NCI-H1694 treated with DMSO at 0.1 percent for 48 hours (cell line): ENCODE measurements at places on chromosomes 1 and 21.

GRCh38 chr1:83499998-83500397, 498.9 kb downstream of the TTLL7 start:
- DNase-seq: no peak

DNA sequence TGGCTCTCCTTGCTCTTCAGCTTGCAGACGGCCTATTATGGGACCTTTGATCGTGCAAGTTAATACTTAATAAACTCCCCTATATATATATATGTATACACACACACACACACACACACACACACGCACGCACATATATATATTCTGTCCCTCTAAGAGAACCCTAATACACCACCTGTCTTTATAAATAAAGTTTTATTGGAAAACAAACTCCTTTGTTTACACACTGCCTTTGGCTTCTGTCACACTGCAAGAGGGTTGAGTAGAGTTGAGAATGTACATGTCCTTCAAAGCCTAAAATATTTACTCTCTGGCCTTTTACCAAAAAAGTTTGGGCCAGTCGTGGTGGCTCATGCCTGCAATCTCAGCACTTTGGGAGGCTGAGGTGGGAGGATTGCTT, 26.2 kb upstream of the SIM2 start:
- no peak for DNase-seq

DNA sequence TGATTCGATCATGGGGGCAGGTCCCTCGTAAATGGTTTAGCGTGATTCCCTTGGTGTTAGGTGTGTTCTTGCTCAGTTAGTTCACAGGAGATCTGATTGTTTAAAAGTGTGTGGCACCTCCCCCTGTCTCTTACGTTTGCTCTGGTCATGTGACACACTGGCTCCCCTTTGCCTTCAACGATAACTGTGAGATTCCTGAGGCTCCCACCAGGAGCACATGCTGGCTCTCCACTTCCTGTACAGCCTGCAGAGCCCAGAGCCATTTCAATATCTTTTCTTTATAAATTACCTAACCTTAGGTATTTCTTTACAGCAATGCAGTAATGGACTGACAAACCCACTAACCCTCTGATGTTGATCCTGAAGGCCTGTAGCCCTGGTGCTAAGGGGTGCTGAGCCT, 141.9 kb downstream of the FCRL5 start:
- no peak for DNase-seq

DNA sequence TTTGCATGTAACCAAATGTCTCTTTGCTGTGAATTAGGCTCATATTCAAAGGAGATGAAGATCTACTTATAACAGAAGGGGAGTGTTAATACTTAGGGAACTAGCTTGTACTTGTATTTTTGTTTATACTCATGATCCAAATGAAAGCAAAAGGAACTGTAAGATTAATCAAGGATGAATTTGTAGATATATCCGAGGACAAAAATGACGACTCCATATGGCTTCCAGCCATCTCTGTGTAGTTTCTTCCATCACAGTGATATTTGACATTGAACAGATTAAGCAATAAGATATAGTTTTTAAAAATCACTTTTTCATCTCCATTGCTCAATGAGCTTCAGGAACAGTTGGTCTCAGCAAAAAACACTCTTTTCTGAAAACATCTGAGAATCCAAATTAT, 257.4 kb upstream of the CAMK1G start:
- DNase-seq: no peak

DNA sequence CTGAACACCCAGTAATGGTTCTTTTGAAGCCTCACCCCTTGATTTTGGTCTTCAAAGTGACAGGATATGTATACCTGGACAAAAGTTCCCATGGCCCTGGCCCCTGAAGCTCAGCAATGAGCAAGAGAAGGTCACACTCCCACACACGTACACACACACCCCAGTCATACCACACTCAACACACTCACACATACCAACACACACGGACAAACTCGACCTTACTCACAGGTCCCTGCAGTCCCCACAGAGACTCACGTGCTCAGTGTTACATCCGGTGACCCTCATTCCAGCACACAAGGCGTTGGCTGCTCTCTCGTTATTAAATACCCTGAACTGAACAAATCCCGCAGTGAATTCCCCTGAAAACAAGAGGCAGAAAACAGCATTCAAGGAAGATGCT, 5.9 kb downstream of the ITLN1 start:
- no peak for DNase-seq

DNA sequence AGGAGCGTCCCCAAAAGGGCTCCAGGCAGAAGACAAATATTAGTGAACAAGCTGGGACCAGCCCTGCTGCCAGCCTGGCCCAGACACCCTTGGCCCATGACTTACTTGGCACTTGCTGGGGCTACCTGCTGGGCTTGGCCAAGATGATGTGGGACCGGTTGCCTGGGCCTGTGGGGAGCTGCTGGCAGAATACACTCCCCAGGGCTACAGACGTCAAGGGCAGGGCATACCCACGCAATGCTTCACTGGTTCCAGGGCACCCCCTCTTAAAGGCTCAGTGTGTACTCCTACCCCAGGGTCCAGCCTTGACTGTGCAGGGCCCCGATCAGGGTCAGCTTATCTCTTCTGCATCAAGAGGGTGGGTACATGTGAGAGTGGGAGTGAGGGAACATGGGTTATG, 106.5 kb upstream of the SLC2A1 start:
- no peak for DNase-seq

GRCh38 chr1:199010933-199011332, 372.1 kb downstream of the PTPRC start:
- no peak for DNase-seq

DNA sequence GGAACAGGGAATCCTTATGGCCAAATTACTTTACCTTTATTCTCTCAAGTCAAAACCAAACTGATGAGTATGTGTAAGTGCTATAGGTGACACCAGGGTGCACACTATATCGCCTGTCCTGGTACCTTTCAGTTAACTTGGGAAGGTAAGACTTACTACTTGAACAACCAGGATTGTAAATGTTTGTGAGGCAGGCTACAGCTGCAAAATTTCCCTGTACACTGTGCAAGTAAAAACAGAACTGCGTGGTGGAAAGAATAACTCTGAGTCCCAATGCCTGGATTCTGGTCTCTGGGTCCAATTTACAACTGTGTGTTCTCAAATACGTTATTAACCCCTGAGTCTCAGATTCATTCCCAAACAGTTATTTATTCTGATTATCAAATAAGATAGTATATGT, 73.5 kb downstream of the TENT5C start:
- DNase-seq: no peak

DNA sequence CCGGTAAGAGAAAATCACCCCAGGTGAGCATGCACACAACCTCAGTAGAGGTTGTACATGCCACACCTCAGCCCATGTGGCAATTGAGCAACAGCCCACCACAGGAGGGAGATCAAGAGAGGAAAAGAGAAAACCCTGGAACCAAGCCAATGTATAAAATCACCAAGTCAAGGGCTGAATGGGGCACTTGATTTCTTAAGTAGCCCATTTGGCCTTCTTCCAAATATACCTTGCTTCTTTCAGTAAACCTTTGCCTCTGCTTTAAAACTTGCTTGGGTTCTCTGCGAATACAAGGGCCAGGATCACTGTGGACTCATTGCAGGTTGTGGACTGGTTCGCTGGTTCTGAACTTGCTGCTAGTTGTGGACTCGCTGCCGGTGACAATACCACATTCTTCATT, 1814.0 kb downstream of the PLA2G4A start:
- no peak for DNase-seq

DNA sequence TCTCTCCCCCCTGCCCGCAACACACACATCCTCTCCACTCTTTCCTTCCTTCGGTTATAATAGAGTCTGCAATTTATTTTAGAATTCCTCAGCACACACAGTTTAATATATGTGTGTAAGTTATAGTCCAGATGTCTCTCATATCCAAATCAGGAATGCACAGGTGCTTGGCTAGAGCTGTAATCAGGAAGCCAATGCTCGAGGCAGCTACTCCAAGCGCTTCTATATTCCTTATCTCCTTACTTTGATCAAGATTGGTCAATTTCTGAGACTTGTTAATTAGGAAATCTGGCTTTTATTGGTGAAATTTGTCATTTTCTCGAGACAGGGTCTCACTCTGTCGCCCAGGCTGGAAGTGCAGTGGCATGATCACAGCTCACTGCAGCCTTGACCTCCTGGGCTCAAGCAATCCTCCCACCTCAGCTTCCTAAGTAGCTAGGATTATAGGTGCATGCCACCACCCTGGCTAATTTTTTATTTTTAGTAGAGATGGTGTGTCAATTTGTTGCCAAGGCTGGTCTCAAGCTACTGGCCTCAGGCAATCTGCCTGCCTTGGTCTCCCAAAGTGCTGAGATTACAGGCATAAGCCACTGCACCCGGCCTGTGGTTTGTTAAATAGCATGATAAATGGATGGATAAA, 27.7 kb downstream of the RPL5 start:
- no peak for DNase-seq

GRCh38 chr1:174743654-174744561, 255.8 kb upstream of the CACYBP start:
- peak; percentile 80 for DNase-seq

DNA sequence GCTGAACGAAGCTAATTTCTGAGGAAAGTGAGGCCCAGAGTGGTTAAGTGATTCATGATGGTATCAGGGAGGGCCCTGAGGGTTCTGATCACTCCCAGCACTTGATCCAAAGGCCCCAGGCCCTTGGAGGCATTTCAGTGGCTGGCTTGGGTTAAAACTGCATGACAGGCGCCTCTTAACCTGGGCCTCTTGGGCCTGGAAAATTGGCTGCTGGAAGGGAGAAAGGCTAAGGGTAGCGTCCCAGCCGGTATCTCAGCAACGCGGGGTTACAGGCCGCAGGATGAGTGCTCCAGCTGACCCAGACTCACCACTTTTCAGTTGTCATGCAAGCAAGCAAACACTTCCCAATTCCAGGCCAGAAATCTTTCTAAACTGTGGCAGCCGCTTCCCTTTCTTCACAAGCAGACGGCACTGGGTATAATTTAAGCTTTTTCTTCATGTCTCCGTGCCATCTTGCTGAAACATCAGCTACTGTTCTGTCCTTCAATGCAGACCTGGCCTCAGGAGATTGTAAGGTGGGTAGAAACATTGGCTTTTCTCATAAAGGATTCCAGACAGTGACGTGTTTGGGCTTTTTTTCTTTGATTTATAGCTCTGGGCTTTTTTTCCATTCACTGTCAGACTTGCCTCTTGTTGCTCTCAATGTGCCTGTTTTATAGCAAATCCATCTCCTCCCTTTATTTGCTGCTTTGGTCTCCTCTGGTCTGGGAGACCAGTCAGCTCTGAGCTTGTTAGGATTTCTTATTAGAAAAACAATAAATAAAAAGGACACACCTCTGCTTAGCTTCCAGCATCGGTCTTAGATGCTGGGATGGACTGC, 229.1 kb downstream of the KCNJ6 start:
- DNase-seq: no peak

DNA sequence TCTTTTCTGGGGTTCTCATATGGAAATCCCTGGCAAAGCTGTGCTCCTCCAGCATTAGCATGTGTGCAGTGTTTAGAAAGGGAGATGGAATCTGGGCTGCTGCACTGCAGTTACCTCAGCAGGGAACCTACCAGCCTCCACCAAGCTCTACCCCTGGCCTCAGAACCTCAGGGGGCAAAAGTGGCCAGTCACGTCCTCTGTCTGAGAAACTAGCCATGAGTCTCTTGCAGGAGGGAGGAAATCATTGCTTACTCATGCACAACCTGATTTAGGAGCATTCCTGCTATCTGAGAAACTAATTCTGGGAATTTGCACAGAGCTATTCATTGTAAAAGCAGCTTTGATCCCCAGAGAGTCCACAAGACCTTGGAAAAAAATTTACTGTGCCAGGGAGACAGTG, 80.6 kb upstream of the IPO9 start:
- DNase-seq: no peak

DNA sequence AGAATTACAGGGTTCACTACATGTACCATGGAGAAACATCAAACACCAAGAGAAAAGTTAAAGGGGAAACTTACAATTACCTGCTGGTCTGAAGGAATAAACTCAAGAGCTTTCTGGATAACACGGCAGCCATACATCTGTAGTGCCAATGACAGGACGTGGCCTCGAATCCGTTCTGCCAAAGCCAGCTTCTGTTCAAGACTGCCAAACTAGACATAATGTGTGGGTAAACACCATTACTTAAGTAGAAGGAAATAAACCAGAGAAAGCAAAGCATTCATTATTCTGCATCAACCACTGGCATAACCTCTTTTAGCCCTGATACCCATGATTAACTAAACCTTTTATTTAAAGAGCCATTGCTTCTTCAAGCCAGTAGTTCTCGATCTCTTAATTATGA, 41.5 kb upstream of the SDC3 start:
- no peak for DNase-seq

DNA sequence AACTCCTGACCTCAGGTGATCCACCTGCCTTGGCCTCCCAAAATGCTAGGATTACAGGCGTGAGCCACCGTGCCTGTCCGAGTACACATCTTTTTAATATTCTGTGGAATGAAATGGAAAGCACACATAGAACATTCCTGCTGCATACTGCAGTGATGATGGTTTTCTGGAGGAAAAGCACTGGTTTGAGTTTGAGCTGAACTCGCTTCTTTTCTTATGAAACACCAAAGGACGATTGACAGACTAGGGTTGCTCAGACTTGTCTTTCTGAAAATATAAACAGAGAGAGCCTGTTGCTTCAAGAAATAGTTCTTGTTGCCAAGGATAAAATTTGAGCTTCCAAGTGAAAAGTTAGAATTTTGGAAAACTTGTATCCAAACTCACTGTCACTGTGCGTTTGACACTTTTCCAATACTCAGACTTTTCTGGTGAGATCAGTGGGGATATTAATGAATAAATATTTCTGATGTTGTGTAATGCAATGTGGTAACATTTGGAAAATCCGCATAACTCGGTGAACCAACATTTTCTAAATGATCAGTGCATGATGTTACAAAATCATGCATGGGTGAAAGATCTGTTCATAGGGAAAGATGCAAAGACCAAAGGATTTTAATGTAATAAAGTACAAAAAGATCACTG, 15.0 kb upstream of the ERMAP start:
- DNase-seq: no peak

- no peak for DNase-seq
These were observed 26.1 kb downstream of the TRPM2 start for GRCh38 chr21:44379515-44379848.

- no peak for DNase-seq
These were observed 160.0 kb downstream of the PLXNA2 start for GRCh38 chr1:208084220-208084619.

- no peak for DNase-seq
These were observed 89.6 kb upstream of the CD34 start for GRCh38 chr1:208000504-208000903.
